ENCODE measurements at places on chromosomes 13 and 19.

GRCh38 chr13:25064396-25064795, 31.5 kb upstream of the PABPC3 start:
- DNase-seq: no peak
- H3K27ac ChIP-seq: no peak overlapping the region
- H3K36me3 ChIP-seq: no peaks in the 10 kb centered on the region

GRCh38 chr19:35223862-35224505, 4.6 kb downstream of the FAM187B start:
- no peaks in the 10 kb centered on the region for H3K27me3 ChIP-seq
- no peak overlapping the region for H3K4me3 ChIP-seq
- no peak overlapping the region for H3K27ac ChIP-seq
- no peaks in the 10 kb centered on the region for H3K36me3 ChIP-seq

- no peaks in the 10 kb centered on the region for H3K36me3 ChIP-seq
- no peak overlapping the region for H3K27ac ChIP-seq
- H3K4me3 ChIP-seq: no peak overlapping the region
- DNase-seq: no peak
Measured at GRCh38 chr13:83536941-83537340, 345.3 kb downstream of the SLITRK1 start.

DNA sequence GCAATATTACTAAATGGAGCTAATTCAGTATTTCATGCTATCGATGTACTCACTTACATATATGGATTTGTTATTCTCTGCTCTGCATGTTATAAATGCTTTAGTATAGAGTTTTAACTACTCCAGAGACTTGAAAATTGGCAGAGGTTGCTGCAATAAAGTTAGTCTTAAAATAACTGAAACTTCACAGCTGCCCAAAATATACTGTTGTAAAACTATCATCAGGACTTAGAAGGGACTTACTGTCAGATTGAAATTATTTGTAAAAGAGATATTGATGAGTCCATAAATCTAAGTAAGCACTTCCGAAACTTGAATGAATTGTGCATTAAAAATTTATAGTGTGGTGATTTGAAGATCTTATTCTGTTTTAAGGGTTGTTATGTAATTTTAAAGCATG, 1178.2 kb upstream of the PCDH20 start:
- H3K36me3 ChIP-seq: no peaks in the 10 kb centered on the region
- peaks cover 2% of the 10 kb centered on the region for H3K4me1 ChIP-seq
- no peak overlapping the region for H3K4me3 ChIP-seq
- H3K27ac ChIP-seq: no peak overlapping the region

DNA sequence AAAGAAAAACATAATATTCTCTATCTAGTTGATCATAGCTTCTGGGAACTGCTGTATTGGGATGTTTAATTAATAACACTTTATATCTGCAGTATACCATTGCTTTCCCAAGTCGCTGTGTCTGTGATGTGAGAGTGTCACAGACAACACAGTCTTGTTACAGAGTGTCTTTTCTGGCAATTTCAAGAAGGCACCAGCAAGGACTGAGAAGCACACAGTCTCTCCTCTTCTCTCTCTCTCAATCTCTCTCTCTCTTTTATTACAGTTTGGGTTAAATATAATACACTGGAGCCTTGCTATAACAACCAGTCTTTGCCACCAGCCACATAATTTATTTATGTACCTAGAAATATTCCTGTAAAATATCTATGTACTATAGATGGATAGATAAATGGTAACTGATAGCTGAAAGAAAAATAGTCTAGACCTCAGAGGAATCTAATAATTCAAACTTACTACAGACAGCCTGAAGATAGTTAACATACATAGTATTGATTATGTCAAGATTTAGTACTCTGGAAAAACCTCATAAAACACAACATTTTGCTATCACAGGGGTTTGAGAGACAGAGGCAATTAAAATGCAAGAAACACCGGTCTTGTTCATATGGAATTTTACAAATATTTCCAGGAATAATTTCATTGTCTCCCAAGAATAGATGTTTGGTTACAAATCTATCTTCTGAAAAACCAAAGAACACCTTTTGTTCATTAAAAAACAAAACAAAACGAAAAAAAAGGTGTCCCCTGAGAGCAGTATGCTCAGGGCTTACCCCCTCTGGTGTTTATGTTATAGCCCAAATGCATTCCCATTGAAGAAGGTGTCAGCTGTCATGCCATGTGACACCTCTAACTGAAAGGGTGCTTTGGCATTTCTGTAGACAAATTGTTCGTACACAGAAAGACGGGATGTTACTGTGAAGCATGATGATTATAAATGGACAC, 507.8 kb downstream of the TBC1D4 start:
- no peak for DNase-seq
- peaks cover 5% of the 10 kb centered on the region for H3K4me1 ChIP-seq
- H3K36me3 ChIP-seq: no peaks in the 10 kb centered on the region
- no peaks in the 10 kb centered on the region for H3K27me3 ChIP-seq
- H3K4me3 ChIP-seq: no peak overlapping the region

DNA sequence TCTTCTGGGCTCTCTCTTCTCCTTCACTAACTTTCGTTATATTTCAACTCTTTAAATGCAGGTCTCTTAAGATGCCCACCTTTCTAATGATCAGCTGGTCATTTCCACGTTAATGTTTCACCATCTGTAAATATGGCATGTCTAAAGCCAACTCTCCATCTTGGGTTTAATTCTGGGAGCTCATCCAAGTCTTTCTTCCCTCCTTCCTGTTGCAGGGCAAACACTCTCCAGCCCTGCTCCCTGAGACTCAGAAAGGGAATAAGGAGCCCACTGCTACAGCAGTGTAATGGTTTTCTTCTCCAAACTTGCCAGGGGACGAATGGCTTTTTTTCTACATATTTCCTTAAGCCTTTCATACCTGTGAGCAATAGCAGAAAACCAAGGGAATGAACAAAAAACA, 73.3 kb upstream of the SOX1 start:
- DNase-seq: no peak
- no peak overlapping the region for H3K27ac ChIP-seq
- H3K36me3 ChIP-seq: no peaks in the 10 kb centered on the region

DNA sequence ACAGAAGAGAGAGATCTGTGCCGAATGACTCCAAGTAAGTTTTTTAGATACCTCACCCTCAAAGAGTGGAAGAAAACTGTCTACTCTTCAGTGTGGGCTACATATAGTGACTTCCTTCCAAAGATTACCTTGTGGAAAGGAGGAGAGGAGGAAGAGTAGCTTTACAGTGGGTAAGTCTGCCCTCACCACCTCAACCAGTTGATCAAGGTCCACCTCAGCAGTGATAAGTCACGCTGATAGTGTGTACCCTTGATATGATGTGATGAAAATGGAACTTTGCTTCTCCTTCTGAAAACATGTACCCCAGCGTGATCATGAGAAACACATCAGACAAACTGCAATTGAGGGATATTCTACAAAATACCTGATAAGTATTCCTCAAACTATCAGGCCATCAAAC, 20.6 kb downstream of the KLF5 start:
- H3K36me3 ChIP-seq: no peaks in the 10 kb centered on the region
- H3K27me3 ChIP-seq: peaks cover 2% of the 10 kb centered on the region
- DNase-seq: no peak

GRCh38 chr19:46466536-46467196, 4.7 kb downstream of the PNMA8A start:
- H3K27me3 ChIP-seq: no peaks in the 10 kb centered on the region
- H3K27ac ChIP-seq: no peak overlapping the region
- no peak overlapping the region for H3K4me3 ChIP-seq
- peaks cover 4% of the 10 kb centered on the region for H3K4me1 ChIP-seq
- DNase-seq: no peak
